ENCODE measurements at places on chromosomes 11 and 22.

DNA sequence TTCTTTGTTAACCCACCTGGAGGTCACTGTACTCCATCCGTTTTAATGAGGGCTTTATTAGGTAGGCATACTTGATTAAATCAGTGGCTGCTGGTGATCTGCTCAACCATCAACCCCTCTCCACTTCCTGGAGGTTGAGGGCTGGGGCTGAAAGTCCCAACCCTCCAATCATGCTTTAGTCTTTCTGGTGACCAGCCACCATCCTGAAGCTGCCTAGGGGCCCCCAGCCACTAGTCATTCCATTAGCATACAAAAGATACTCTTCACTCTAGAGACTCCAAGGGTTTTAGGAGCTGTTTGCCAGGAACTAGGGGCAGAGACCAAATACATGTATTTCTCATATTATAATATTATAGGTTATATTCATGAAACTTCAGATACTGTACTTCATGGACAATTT, 13.5 kb downstream of the DNAJC24 start:
- DNase-seq, result no peak

- no peak for DNase-seq
Observed at GRCh38 chr11:74838188-74838587, 89.5 kb downstream of the RNF169 start.

DNA sequence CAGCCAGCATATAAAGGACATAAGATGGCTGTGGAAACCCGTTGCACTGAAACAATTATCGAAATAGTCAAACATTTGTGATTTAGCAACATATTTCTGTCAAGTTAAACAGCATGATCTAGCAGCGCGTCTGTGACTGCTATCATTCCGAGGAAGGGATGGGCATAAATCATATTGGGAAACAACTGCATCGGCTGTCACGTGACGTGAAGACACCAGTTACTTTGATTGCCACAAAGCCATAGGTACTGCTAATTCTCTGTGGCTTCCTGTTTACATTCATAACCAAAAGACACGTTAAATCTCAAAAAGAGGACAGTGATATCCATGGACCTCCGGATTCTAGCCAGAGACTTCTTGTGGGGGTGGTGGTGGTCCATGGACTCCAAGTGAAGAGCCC, 87.8 kb downstream of the CACNA1I start:
- peak; percentile 8 for DNase-seq

GRCh38 chr22:45878901-45879551, 97.9 kb downstream of the WNT7B start:
- no peak for DNase-seq

GRCh38 chr11:58775066-58775708, 43.4 kb upstream of the GLYAT start:
- no peak for DNase-seq

DNA sequence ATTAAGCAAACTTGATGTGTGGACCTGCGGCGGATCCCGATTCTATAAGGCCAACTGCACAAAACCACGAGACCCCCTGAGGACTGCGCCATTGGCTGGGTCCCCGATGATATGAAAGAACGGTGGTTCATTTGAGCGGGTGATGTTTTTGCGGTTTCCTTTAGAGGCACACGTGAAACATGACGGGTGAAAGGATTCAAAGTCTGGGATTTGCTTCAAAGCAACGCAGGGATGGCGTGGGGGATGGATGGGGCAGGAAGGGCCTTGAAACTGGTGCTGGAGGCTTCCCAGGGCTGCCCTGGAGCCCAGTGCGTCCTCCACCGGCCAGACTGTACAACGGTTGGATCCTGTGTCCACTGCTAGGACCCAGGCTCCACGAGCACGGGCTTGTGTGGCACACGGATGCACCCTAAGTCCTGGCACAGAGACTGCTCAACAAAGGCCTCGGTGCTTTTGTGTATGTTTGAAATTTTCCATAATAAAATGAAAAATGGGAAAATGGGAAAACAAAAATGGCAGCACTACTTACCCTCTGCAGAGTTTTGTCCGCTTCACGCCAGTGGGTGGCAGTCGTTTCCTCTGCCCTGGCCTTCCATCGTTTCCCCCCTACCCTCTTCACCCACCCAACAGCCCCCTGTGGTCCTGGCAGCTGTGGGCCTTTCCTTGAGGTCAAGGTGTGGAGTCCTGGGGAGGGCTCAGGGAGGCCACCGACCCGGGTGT, 3.6 kb downstream of the ASCL2 start:
- DNase-seq, result no peak

DNA sequence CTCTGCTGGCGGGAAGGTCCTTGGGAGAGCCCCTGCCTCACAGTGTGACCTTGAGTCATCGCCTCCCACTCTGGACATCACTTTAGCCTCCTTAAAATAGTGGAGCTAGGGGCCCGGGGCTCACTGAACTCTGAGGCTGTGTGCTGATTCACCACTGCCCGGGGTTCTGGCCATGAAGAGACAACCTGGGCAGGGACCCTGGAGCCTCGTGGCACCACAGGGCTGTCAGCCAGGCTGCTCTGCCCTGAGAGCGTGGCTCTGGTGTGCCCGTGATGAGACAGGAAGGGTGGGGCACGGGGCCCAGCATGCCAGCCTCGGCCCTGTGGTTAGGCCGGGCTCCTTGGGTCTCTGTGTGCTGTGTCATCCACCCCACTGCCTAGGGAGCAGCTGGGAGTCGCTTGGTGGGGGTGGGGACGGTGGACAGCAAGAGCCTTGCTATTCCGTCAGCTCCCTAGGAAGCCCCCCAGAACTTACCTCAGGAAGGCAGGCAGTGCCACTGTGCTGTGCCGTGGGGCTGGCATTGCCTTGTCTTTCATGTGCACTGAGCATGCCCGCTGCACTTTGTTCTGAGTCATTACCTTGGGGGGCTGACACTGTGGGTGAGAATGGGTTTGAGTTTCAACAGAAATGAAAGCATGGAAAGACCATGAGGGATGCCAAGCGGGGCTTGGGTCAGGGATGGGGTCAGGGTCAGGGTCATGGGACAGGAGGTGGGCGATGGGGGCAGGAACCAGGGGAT, 31.7 kb downstream of the TPCN2 start:
- DNase-seq, result no peak

DNA sequence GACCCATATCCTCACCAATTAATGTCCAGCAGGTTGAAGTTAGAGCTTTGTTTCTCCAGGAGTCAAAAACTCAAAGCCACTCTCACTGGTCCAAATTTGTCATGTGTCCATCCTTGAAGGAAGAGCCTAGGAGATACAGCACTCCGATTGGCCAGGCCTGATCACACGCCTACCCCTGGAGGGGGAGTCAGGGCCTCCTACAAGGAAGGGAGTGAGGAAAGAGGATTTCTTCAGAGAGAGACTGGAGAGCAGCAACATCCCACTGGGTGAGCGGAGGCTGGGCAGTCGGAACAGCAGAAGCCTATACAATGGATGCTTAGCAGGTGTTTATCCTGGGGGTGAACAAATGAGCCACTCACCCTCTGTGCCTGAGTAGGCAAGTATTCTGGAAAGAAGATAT, 113.9 kb downstream of the TRIM29 start:
- no peak for DNase-seq

- DNase-seq, result no peak
Observed at GRCh38 chr11:104256525-104256924, 92.6 kb upstream of the PDGFD start.

- no peak for DNase-seq
Observed at GRCh38 chr11:108838102-108838791, 173.4 kb downstream of the DDX10 start.

DNA sequence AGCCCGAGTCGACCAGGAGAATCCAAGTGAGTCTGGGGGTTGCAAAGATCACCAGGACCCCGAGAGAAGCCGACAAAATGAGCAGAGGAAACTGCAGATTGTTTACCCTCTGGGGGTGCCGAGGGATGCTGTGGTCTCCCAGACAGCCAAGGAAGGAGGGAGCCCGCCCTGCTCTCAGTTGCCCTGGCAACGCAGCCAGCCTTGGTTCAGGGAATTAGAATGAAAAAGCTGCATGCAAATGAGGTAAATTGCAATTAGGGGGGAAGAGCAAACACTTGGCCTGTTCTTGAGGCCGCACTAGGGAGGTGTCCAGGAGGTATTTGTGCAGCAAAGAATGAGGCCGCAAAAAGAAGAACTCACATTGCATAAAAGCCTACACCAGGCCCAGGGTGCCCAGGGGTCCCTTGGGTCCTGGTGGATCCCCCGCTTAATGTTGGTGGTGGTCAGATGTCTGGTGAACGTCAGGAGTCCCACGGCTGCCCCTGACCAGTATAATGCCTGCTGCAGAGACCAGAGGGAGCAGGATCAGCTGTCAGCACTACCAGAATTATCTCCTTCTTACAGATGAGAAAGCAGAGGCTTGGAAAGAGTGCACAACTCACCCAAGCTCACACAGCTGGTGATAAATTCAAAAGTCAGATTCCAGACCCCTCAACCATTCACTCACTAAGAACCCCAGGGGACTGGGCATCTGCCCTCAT, 40.3 kb upstream of the ATXN10 start:
- DNase-seq, result no peak

GRCh38 chr11:11843211-11843621, 1.4 kb downstream of the USP47 start:
- DNase-seq, result no peak

DNA sequence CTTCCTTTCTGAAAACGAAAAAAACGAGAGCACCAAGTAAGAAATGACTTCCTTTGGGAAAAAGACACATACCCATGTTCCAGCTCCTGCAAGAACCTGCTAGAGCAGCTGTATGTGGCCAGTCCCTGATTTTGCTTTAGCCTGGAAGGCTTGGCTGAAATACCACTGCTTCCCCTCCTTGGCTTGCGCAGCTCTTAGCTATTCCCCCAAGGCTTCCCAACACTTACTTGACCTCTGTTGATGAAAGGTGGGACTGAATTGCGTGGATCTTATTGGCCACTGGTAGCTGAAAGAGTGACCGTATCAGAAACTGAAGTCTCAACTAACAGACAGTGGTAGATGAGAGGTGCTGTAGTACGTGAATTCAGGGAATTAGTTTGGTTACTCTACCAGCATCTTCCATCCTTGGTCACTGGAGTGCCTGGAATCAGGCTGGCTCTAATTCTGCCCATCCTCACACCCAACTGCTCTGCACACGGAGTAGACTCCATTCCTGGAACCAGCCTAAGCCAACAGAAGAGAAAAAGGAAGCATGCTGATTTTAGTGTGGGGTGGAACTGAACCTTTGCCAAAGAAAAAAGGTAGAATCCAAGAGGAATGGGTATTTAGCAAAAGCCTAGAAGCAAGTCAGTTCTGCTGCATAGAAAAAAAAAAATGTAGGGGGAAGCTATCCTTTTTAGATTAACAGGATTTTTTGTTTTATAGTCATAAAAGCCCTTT, 73.8 kb upstream of the CRTAM start:
- no peak for DNase-seq

DNA sequence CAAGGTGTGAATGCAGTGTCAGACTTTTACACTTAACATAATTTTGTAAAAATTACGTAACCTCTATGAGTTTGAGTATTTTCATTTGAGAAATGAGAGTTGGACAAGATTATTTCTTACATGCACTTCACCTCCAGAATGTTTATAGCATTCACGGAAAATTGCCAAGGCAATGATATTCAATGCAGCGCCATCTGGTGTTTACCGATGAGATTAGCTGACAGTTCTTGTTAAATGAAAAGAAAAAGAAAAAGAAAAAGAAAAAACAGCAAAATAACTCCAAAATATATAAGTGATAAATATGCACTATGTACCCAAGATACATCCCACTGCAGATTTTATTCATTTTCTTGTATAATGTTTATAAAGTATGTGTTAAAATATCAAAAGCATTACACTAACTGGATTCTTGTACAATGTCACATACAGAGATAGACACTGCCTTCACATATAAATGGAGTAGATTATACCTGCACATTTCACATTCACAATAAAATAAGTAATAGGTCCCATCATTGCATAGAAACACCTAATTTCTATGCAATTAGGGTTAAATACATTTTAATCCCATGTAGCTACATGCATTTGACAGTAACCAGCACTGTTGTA, 976.3 kb upstream of the FAT3 start:
- DNase-seq, result no peak

DNA sequence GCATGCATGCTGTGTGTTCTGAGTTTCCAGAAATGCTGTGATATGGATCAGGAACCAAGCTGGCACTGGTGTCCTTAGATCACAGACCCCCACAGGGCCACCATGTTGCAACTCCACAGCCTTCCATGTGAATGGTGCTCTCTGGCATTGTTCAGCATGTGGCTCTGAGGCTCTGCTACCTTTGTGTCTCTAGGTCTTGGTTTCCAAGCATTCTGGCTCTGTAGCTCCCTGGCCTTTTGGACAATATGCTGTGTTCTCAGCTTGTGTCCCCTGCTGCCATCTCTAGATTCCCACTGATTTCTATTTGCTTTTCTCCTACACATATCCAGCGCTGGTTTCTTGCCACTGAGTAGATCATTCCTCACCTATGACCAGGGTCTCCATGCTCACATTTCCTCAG, 3.9 kb downstream of the SPTBN2 start:
- no peak for DNase-seq

GRCh38 chr11:108933630-108934029, 268.8 kb downstream of the DDX10 start:
- no peak for DNase-seq

GRCh38 chr11:113449743-113450142, 25.5 kb downstream of the DRD2 start:
- no peak for DNase-seq

All from stimulated activated CD4-positive, alpha-beta T cell treated with anti-CD3 and anti-CD28 coated beads, TNF-alpha, amount 100 ng/mL, for 48 hours (primary cell).